Osteoblast (primary cell): ENCODE measurements at places on chromosomes 3 and 15. TPM values are rescaled to one million over a fixed set of nuclear protein-coding genes. Genes with fewer than 3 reads are reported as not detected.

DNA sequence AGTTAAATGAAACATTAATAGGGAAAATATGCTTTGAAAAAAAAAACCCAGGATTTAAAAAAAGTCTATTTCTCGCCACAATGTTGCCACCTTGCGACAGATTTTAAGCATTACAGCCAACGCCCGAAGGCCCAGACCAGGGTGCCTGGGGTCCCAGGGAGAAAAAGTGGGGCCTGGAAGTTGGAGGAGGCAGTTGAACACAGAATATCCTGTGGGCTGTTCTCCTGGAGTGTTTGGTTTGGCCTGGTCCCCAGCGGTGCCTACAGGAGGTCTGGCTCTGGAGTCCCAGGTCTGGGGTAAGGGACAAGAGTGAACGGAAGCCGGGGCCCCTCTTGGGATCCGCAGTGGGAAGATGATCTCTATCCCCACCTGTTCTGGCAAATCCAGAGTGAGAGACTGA lies 3.4 kb downstream of the RNU6-1 start:
- peak; percentile 95 for DNase-seq

DNA sequence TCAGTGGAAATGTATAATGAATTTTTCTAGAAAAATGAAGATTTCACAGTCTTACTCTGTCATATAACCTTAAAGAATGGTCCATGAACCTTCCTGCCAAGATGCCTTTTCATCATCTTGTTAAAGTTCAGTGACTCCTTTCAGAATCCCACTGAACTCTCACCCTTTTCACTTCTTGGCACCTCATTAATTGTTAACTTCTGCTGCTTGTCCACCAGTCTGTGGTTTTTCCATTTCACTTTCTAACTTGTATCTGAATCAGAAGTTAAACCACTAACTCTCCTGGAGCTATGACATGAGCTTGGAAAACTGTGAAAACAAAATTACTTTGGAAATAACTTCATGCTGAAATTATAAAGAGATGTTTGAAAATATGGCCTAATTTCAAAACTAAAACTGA lies 281.2 kb upstream of the ALCAM start:
- no peak for DNase-seq

GRCh38 chr3:190345027-190345821 lies 23.0 kb upstream of the CLDN1 start:
- DNase-seq: peak; percentile 75

- peak; percentile 48 for DNase-seq
These were observed 16.9 kb downstream of the VPS18 start for GRCh38 chr15:40911141-40911540.

GRCh38 chr15:37758412-37758811 lies 176.0 kb upstream of the TMCO5A start:
- DNase-seq: no peak

DNA sequence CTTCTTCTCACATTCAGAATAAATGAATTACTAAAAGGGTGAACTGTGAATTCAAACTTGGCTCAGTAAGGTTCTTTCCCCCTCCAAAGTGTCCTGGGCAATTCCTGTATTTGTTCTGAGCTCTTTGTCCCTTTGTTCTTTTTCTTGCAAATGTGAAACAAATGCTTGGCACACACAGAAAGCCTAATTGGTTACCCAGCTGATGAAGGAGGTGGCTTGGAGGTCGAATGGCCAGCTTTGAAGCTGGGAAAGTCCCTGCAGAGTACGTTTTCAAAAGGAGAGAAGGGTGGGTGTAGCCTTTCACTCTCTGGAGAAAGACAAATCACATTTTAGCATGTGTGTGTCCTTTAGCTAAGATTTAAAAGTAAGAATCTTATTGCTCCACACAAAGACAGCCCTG lies 154.4 kb downstream of the PEX5L start:
- DNase-seq: no peak

DNA sequence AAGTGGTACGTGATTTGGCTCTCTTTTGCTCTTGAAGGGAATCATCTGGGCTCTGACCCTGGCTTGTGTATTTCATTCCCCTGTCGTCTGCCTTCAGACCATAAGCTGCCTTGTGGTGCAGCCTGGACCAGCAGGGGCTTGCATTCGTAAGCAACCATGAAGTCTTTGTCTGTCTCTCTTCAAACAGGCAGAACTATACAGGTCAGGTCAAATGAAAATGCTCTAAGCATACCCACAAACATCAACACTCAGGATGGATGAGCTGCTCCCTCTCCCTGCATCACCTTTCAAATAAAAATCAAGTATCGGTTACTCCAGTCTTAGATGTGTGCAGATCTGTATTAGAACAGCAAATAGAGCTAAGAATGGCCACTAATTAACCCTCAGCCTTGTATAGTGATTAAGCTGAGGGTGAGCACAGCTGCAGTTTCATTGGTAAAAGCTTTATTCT lies 268.6 kb upstream of the UBE2E1 start:
- no peak for DNase-seq

GRCh38 chr3:102887431-102887830 lies 452.6 kb downstream of the ZPLD1 start:
- no peak for DNase-seq

- DNase-seq: no peak
These were observed 43.7 kb downstream of the ZBTB11 start for GRCh38 chr3:101633186-101633585.

- peak; percentile 68 for DNase-seq
These were observed 107.0 kb upstream of the SPRED1 start for GRCh38 chr15:38145651-38146111.

DNA sequence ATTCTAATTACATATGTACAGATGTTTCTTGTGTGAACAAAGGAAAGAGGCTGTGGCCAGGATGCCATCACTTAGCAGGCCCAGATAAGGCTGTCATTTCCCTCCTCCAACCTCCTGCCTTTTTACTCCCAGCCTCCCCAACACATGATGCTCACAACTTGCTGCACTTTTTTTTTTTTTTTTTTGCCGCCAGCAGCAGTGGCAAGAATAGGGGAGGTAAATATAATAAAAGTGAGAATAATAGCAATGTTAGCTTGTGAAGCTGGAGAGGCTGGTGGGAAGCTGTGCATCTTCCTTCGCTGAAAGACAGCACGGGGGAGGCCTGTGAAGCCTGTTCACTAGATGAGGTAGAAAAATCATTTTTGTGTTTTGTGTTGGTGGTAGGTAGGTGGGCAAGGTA lies 42.5 kb upstream of the MYO5C start:
- DNase-seq: no peak

GRCh38 chr15:96354731-96355567 lies 24.4 kb downstream of the NR2F2 start:
- peak; percentile 97 for DNase-seq

DNA sequence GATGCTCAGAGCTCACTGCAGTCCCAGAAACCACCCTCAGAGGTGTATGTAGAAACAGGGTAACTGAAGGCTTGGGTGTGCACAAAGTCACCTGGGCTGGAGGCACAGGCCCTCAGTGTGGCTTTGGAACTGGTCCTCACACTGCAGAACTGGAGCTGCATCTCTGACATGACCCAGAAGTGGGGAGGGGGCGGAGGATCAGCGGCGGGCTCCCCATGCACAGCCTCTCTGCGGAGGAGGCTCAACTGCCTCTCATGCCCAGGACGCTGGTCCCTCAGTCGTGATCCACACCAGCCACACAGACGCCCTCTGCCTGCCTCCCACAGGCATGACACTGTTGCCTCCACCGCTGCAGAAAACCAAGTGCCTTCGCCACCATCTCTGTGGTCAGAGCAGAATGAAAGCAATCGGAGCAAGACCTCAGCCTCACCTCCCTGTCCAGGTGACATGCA lies 73.7 kb downstream of the TM2D3 start:
- DNase-seq: no peak

The MEIS2 gene
- 14.7 and 17.7 TPM in 2 replicates for total RNA-seq

The SAMMSON gene
- total RNA-seq: not detected in 2 replicates

The AGBL1 gene
- total RNA-seq: not detected in 2 replicates

The NSMCE3 gene
- 9.8 and 10.0 TPM in 2 replicates for total RNA-seq

The NOX5 gene
- 0.29 and 0.36 TPM in 2 replicates for total RNA-seq
